Activated CD4-positive, alpha-beta T cell treated with anti-CD3 and anti-CD28 coated beads, Interleukin-2, amount 50 U/mL, for 16 hours (primary cell): ENCODE measurements at places on chromosomes 12 and 14.

DNA sequence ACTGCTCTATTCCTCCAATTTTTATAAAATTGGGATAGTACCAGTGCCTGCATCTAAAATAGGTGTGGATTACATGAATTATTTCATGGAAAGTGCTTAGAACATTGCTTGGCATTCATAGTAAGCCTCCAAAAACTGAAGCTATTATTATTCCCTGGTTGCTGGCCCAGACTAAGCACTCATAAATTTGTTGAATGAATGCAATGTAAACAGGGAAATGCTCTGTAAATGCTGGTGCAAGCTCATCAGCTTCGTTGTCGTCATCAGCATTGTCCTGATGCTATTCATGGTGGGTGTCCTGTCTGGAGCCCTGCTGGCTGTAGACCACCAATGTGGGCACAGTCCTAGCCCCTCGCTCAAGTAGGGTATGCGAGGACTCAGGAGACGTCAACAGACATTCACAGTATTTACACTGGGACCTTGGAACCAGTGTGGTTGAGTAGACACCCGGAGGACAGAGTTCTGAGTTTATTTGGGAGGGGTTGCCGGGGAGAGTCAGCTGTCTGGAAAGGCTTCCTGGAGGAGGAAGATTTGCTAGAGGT is 16.5 kb downstream of the BDKRB2 start:
- no peak for DNase-seq

DNA sequence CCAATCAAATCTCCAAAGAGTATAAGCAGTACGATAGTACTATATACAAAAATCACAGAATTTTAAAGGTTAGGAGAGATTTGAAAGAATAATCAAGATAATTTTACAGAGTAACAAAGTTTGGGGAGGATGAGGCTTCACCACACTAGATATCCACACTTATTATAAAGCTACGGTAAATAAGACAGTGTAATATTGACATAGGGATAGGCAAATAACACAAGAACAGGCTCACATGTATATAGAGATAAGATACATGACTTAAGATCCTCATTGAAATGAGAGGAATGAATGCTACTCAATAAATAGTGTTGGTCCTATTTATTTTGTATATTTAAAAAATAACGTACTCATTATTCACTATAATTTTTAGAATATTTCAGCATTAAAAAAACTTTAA is 26.2 kb downstream of the NUMB start:
- no peak for DNase-seq

DNA sequence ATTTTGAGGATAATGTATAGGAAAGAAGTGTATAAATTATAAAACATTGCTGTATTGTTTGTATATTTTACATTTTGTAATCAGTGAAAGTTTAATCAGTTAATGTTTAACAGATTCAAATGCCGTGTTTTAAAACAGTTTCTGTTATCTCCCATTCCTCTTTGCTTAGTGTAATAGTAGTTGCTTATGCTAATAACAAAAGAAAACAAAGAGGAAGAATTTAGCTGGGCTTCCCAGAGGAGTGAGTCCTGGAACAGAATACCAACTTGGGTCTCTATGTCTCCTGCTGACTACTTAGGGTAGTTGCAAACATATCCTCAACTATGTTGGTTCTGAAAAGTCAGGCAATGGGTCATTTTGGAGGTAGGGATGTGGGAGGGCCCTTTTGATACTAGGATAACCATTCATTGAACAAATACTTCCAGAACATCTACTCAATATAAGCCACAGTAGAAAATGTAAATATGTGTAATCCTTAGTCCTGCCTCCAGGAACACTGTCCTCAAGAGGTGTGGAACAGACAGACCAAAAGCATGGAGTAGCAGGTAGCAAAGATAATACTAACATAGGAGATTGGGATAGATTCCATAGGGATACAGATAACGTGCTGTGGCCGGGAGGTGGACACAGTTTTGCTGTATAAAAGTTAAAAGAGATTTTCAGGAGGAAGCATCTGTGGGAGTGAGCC is 36.1 kb upstream of the EVL start:
- no peak for DNase-seq

GRCh38 chr14:83255015-83255726 is 1721.5 kb upstream of the SEL1L start:
- DNase-seq: peak; percentile 0

GRCh38 chr12:88658009-88658408 is 77.7 kb upstream of the KITLG start:
- DNase-seq: no peak

DNA sequence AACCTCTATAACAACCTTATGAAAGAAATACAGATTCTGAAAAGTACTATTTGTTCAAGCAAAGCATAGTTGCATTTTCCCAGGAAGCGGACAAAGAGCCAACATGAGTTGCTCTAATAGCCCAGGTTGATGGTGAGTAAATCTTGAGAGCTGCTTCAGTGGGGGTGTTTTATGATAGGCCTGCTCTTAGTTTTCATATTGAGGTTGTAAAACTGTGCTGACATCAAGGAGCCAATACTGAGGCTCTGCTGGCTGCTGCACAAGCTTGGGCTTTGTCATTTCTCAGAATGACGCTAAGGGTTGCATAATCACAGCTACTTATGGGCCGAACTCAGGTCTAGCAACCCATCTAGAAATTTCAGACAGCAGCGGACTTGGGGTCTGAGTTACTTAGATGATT is 11.5 kb downstream of the TBC1D30 start:
- no peak for DNase-seq

DNA sequence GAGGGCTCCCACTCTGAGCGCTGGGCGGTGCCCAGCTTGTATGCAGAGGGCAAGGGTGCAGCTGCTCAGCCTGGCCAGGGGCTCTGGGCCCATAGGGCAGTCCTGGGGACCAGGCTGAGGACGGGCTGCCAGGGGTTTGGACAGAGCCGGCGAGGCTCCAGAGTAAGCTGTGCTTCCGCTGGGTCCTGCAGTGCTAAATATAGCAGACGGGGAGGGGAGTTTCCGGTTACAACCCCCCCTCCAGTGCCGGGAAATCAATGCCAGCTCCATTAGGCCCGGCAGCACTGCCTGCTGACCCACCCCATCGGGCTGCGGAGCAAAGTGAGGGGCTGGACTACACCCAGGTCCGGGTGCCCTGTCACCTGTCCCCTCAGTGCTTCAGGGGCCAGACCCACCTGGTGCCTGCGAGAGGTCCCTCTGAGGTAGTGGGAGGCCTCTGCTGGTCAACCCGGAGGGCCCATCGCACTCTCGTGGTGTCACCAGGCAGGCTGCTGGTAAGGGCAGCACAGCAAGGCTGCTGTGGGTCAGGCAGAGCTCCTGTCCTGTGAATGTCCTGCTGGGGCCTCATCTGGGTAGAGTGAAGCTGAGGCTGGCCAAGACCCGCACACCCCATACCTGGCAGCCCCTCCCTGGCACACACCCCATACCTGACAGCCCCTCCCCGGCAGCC is 2.6 kb upstream of the JAG2 start:
- no peak for DNase-seq

GRCh38 chr14:32572867-32573150 is 243.7 kb downstream of the AKAP6 start:
- DNase-seq: no peak

- no peak for DNase-seq
These were observed 80.0 kb downstream of the BTG1 start for GRCh38 chr12:92065639-92066038.

GRCh38 chr14:56135001-56135400 is 16.8 kb downstream of the PELI2 start:
- DNase-seq: no peak

DNA sequence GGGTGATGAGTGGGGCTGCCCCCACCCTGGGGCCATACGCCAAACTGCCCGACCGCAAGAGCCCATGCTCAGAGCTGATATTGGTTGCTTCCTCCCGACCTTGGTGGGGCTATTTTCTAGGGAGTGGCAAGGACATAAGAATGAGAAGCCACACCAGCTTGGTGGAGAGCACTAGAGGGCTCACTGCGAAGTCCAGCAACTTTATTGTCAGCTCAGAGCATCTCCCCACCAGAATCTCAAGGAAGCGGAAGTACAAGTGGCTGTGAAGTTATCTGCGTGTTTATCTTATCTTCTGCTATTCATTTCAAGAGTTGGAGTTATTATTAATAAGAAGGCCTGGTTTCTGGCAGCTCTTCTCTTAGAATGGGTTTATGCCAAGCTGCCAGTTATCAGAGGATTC is 4.9 kb upstream of the PLXNC1 start:
- DNase-seq: no peak

DNA sequence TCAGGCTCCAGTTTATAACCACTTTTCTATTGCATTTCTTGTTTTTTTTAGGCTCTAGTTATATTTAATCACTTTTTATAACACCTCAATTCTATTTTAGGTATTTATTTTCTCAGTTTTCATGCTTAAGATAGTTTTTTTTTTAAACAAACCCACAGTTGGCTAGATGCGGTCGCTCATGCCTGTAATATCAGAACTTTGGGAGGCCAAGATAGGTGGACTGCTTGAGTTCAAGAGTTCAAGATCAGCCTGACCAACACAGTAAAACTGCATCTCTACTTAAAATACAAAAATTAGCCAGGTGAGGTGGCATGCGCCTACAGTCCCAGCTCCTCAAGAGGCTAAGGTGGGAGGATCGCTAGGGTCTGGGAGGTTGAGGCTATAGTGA is 93.0 kb downstream of the PPP1R12A start:
- no peak for DNase-seq
